ENCODE measurements at places on chromosomes 4 and X.

DNA sequence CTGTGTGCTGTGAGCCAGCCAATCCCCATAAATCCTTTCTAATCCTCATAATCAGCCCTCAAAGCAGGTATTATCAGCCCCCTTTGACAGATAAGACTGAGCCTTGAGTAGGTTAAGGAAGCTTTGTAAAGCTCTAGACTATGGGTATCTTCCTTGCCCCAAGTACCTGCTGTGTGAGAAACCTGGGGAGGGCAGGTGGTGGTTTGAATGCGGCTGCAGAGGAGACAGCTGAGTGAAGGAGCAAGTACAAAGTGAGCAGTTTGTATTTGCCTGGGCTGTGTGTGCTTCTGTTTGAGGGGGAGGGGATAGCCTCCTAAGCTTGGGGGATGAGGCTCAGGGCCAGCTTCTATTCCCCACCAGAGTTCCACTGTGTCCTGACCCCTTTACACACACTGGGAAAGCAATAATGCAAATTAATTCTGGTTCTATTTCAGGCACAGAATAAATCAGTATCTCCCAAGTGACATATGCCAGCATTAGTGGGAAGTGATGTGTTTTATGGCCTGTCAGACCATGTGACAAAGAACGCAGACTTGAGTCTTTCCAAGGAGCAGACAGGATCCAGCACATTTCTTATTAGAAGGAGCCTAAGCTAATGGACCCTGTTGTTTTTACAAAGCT lies 63.5 kb downstream of the EVC start:
- no peak for DNase-seq

GRCh38 chr4:156439576-156440200 lies 486.0 kb upstream of the CTSO start:
- no peak for DNase-seq

GRCh38 chr4:53599632-53600031 lies 8.3 kb upstream of the LNX1 start:
- DNase-seq = no peak

DNA sequence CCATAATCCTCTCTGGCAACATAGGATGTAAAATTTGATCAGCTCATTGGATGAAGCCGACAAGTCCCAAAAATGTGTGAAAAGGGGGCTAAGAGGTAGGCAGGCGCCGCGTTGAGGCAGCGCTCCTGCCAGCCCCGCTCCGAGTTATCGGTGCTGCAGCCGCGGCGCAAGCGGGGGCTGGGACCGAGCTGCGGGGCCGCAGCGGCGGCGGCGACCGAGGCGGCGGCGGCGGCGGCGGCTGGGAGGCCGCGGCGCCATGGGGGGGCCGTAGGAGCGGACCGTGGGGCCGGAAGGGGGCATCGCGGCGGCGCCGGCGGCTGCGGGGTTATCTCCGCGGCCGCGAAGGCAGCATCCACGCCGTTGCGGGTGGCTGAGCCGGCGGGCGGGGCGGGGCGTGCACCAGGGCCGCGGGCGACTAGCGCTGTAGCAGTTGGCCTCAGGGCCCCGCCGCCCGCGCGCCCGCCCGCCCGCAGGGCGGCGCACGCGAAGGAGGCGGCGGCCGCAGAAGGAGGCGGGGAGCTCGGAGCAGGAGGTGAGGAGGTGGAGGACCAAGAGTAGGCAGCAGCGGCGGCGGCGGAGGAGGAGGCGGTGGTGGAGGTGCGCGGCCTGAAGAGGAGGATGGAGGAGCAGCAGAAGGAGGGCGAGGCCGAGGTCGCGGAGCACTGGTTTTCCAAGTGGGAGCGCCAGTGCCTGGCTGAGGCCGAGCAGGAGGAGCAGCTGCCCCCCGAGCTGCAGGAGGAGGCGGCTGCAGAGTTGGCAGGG lies 126.0 kb upstream of the CXorf66 start:
- DNase-seq = peak; percentile 67

- DNase-seq = no peak
Observed at GRCh38 chr4:77104791-77105540, 29.2 kb upstream of the CCNI start.

DNA sequence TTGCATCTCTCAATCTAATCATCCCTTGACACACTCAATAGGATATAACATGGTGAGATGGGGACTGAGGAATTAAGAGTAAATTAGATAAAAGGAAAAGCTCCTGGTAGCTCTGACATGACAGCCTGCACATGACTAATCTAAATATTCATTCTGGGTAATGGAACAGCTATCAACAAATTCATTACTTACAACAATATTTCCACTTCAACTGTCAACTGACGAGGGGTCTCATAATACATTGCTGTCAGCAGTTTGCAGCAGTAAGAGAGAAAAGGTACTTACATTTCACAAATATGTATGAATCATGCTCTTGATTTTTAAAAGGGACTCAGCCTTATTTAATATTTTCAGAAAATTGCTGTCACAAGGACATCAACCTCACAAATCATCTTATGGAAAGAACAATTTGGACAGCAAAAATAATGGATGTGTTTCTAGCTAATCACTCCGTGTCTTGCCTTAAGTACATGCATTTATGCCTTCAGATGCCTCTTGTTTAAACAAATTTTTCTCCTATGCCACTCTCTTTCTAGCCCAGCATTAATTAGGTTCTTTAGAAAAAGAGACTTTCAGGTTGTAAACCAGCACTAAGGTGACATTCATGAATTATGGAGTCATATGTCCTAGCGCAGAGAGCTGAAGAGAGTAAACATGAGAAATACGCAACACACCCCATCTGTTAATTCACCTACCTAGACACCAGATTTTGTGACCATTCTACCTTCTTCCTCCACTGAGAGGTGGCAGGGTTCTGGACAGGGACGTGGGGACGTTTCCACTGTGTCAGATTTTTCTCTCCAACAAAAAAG lies 99.6 kb upstream of the TMEM150C start:
- no peak for DNase-seq

GRCh38 chr4:4256799-4257198 lies 8.8 kb upstream of the TMEM128 start:
- no peak for DNase-seq

Measured in neural progenitor cell (in vitro differentiated cells).